ENCODE measurements at places on chromosomes 6 and 20. TPM values are rescaled to one million over a fixed set of nuclear protein-coding genes. Genes with fewer than 3 reads are reported as not detected.

PDYN gene
- total RNA-seq: not detected

AKAP7 gene
- total RNA-seq: 3.8 TPM

CRISP3 gene
- total RNA-seq: 0.48 TPM

RBPJL gene
- total RNA-seq: not detected

KCNK15 gene
- 0.20 TPM for total RNA-seq

BPIFB1 gene
- not detected for total RNA-seq

CFB gene
- 22.6 TPM for total RNA-seq

TRPC4AP gene
- 51.0 TPM for total RNA-seq

LRFN2 gene
- total RNA-seq: not detected

ZC3H12D gene
- not detected for total RNA-seq

SAPCD1 gene
- 16.9 TPM for total RNA-seq

THBS2 gene
- not detected for total RNA-seq

GSTA1 gene
- not detected for total RNA-seq

GRCh38 chr6:102619585-102619984 lies 1226.1 kb downstream of the GRIK2 start:
- no peak for DNase-seq

GRCh38 chr20:21315138-21315537 lies 12.0 kb downstream of the XRN2 start:
- no peak for DNase-seq

- DNase-seq: no peak
Measured at GRCh38 chr6:144347448-144347759, 62.3 kb downstream of the UTRN start.

GRCh38 chr6:4451718-4452117 lies 316.3 kb upstream of the ECI2 start:
- DNase-seq: no peak

- no peak for DNase-seq
Measured at GRCh38 chr20:57904314-57905105, 194.7 kb upstream of the PMEPA1 start.

- DNase-seq: no peak
Measured at GRCh38 chr20:3711484-3711941, 887 bp downstream of the SIGLEC1 start.

GRCh38 chr6:46876126-46876525 lies 45.6 kb downstream of the ADGRF5 start:
- peak; percentile 92 for DNase-seq

- no peak for DNase-seq
Measured at GRCh38 chr20:550611-551010, 7.0 kb upstream of the CSNK2A1 start.

- DNase-seq: no peak
Measured at GRCh38 chr20:9110365-9110764, 41.5 kb downstream of the PLCB4 start.

- DNase-seq: no peak
Measured at GRCh38 chr20:3927486-3928291, 38.5 kb downstream of the PANK2 start.

- DNase-seq: no peak
Measured at GRCh38 chr6:12645941-12646340, 70.6 kb upstream of the PHACTR1 start.

GRCh38 chr6:145045582-145045981 lies 689.7 kb downstream of the EPM2A start:
- no peak for DNase-seq

- no peak for DNase-seq
Measured at GRCh38 chr6:38554700-38555413, 84.9 kb downstream of the BTBD9 start.

DNA sequence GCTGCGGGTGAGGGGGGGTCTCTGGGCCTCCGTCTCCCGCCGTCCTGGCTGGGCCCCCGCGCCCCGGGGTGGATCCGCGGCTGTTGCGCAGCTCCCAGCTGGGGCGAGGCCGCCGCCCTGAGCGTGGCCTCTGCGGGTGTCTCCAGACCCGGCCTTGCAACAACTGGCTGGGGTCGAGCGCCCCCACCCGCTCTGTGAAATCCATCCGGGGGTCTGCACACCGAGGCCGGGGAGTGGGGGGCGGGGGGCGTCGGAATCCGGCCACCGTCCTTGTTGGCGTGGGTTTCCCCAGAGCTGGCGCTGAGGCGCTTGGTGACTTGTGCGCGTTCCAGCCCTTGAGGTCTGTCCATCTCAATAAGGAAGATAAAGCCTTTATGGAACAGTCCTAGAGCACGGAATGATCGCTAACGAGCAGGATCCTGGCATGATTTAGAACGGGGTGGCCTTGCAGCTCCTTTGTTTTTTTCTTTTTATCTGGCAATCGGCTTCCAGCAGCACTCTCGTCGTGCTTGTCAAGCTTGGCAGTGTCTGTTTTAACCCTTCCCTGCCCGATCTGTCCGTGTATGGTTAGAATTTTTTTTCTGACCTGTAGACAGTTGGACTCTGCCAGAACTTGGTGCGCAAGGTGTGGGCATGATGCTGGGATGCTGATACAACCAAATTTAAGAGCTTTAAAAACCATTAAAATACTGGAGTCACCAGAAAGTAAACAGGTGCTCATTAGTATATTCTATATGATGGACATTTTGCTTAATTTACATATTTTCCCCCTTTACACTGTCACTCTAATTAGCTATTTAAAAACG lies 675 bp downstream of the DSTN start:
- peak; percentile 49 for DNase-seq

DNA sequence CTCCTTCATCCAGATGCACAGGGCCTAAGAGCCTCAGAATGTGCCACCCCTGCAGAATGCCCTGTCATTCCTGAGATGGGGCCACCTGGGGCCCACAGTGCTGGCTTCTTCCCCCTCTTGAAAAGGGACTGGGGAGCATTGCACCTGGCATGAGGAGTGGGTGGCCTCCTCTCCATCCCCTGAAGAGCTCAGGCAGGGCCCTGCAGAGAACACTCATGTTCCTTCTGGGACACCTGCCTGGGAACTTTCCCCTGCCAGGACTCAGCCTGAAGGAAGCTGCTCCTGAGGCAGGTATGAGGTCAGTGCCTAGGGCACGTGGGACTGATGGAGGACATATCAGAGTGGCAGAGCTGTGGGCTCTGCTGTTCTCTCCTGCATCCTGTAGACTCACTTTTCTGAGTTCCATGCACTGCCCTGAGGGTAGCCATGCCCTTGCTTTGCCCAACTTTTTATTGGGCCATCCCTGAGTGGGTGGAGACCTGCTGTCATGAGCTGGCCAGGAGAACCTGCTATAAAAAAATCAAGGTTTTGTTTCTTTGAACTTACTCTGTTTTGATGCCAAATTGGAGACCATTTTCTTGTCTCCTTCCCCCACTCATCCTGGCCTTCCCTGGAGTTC lies 19.5 kb downstream of the CCDC167 start:
- DNase-seq: no peak

DNA sequence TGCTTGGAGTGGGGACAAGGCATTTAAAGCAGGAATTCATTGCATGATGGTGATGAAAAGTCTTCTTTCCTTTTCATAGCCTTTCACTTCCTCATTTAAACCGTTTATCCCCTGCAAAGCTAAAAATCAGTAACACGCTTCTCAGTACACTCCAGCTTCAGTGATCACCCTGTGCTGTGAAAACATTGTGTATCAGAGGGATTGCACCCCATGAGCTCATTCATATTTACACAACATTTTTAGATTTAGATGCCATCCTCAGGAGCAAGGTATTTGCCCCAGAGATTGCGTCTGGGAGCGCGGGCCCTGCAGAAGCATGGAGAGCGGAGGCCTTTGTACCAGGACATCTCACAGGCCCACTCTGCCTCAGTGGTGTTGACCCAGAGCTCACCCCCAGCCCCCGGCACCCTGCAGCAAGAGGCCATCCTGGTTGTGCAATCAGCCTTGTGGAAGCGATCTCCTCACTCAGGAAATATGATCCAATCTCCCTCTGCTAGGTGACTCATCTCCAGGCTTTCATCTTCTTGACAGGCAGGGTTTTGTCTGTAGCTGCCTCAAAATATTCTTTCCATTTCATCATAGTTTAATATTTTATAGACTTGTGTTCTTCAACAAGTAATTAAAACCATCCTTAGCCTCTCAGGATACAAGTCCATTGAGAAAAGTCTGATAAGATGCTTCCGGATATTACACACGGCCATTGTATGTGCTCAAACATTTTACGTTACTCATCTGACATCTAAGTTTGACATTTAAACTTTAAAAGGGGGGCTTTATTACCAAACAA lies 38.9 kb upstream of the THBS2 start:
- no peak for DNase-seq

GRCh38 chr6:94127716-94128115 lies 708.4 kb upstream of the EPHA7 start:
- no peak for DNase-seq

GRCh38 chr6:46170357-46171289 lies at the start of gene ENPP5:
Gene ENPP5 (minus strand): TSS chr6:46170980. CDS start chr6:46168262, 2,718 bp downstream.
- DNase-seq: peak; percentile 85

GRCh38 chr20:11117808-11118528 lies 444.2 kb upstream of the JAG1 start:
- DNase-seq: no peak

DNA sequence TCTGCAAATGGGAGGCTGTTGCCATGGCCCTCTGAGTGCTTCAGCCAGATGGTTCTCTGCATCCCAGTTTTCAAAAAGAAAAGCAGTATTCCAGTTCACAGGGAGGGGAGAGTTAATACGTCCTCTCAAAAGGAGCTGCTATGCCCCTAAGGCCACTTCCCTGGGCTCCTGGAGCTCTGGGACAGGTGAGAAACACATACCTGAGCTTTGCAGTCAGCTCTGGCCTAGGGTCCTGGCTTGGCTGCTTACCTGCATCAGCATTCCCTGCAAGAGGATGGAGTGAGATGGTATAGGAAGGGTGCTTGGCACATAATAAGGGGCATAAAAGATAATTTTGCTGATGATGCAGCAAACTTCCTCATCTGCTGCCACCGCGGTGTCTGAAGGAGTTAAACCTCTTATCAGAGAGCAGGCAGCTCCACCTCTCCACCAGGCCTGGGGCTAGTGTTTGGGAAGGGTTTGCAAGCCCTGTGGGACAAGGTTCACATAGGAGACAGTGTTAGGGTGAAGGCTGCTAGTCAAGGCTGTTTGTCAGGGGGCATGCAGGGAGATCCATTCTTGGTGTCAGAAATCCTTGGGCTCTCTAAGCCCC lies 62.7 kb downstream of the SLC24A3 start:
- DNase-seq: no peak

DNA sequence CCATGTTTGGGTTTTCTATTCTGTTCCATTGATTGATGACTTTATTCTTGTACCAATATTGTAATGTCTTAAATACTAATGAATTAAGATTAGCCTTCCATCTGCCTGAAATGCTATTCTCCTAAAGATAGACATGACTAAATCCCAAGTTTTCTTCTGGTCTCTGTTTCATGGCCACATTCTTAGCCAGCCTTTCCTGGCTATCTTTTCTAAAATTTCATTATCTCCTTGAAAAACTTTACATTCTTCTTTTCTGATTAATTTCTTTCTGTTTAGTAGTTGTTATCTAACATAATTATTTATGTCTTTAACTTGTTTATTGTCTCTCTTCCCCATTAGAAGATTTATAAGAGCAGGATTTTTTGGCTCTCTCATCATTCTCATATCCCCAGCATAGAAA lies 4.4 kb upstream of the PRIM2 start:
- no peak for DNase-seq

DNA sequence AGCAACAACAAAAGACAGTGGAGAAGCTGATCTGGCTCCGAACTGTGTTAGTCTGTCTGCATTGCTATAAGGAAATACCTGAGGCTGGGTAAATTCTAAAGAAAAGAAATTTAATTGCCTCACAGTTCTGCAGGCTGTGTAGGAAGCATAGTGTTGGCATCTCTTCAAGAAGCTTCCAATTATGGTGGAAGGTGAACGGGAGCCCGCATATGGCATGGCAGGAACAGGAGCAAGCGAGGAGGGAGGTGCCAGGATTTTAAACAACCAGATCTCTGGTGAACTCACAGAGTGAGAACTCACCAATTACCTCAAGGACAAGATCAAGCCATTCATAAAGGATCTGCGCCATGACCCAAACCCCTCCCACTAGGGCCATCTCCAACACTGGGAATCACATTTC lies 293.5 kb downstream of the SMOC2 start:
- DNase-seq: no peak

DNA sequence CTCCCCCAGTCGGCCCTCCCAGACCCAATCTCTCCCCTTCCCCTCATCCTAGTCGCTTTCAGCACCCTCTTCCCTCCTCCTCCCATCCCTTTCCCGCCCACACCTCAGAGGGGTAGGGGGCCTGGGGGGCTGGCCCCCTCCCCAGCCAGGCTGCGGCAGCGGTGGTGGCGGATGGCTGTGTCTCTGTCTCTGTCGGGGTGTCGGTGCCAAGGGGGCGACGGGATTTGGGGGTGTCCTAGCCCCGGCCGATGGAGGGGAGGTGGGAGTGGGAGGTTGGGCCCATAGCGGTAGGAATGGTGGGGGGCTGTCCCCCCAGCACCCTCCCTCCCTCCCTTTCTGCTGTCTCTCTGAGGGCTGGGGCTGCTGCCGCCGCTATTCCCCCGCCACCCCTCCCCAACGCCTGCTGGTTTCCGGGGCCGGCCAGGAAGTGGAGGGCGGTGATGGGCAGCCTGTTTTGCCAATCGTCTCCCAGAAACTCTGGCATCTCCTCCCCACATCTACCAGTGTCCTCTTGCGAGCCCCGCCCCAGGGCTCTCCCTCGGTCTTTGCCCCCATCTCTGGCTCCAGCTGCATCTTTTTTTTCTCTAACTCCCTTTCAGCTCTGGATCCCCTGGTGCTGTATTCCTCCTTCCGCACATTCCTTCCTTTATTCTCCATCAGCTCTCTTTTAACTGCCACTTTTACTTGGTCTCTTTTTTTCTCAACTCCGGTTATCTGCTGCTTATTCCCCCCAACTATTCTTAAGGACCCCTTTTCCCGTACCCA lies at the start of gene AGPAT1:
TSS of gene AGPAT1 (minus strand) at position 374 of the 765 bp plus-strand sequence. CDS start 4,588 bp downstream, outside the sequence.
- DNase-seq: peak; percentile 82

GRCh38 chr6:148218542-148219258 lies 123.9 kb upstream of the SASH1 start:
- no peak for DNase-seq

DNA sequence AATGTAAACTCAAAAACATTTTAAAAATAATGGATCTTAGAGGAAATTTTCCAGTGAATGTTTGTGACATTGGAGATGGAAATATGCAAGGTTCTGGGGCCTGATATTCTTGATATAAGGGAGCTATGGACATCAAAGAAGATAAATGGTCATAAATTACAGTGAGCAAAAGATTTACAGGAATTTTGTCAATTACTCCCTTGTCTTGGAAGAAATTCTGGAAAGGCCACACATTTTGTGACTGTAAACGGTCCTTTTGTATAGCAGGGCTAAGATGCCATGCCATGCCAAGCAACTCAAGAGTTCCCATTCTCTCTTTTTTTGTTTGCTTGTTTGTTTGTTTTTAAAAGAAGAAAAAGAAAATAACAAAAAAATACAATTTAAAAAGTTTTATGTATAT lies 1186.2 kb upstream of the CITED2 start:
- DNase-seq: no peak

DNA sequence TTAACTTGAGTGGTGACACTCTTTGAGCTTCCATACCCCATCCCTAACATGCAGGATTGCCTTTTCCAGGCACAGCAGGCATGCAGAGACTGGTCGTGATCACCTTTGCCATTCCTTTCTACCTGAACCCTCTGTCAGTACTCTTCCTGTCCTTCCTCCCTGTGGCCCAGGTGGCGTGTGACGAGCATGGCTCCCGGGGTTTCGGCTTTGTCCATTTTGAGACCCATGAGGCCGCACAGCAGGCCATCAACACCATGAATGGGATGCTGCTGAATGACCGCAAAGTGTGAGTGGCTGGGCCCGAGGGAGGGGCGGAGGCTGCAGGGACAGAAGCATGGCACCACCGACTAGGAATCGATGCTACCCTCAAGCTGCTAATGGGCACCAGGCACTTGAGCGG lies 6.7 kb downstream of the PABPC1L start:
- DNase-seq: no peak

- no peak for DNase-seq
Measured at GRCh38 chr20:25018841-25019240, 26.3 kb upstream of the APMAP start.
